ENCODE measurements at places on chromosomes 1 and 21.

GRCh38 chr1:157487504-157487903 lies 64.8 kb downstream of the FCRL5 start:
- no peak for DNase-seq

- no peak for DNase-seq
Observed at GRCh38 chr1:87111659-87112371, 197.4 kb downstream of the HS2ST1 start.

GRCh38 chr1:36941316-36941978 lies 92.9 kb downstream of the GRIK3 start:
- no peak for DNase-seq

DNA sequence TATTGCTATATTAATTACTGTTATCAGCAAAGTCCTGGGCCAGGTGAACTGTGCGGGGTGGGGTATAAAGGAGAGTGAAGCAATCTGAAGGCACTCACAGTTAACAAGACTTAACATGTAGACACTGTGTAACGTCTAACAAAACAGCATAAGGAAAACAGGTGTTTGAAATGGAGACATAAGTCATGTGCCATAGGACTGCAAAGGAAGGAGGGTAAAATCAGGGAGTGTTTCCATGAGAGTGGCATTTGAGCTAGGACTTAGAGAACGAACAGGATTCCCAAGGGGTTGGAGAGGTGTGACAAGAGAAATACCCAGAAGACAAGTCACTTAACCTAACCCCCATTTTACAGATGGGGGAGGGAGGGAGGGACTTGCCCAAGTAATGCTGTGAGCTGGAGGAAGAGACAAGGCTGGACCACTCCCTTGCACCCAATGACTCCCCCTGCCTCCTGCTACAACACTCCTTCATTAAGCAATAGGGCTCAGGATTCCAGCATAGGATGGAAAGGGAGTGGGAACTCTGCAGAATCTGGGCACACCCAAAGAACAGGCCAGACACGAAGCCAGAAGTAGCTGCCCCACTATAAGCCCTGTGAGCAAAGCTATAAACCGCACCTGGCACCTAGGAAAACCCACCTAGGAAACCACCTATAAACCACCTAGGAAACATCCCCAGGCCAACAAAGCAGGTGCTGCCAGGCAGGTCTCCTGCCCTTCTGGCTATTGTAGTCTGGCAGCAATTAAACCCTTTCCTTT lies 6.6 kb downstream of the PEF1 start:
- DNase-seq = no peak

- no peak for DNase-seq
Observed at GRCh38 chr1:235138821-235139220, 10.2 kb upstream of the TOMM20 start.

DNA sequence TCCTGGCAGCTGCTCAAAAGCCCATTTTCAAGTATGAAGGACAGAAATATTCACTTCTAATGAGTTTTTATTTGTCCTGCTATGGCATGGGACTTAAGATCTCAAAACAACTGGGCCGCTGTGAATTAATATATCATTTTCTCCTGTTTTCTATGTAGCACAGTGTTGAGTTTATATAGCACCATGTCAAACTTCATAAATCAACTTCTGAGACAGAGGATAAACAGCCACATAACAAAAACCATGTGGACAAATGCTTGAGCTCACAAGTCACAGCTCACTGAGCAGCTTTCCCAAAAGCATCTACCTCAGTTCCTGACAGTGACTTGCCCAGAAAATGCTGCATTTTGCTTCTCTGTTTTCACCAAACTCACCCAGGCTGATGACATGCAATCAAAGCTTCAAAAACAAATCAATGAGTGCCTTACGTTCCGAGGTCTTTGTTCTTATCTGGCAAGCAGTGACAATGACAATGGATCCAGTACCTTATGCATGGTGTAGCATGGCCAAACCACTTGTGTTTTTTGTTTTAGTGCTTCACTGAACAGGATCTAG lies 722.6 kb downstream of the LRRIQ3 start:
- DNase-seq = no peak

DNA sequence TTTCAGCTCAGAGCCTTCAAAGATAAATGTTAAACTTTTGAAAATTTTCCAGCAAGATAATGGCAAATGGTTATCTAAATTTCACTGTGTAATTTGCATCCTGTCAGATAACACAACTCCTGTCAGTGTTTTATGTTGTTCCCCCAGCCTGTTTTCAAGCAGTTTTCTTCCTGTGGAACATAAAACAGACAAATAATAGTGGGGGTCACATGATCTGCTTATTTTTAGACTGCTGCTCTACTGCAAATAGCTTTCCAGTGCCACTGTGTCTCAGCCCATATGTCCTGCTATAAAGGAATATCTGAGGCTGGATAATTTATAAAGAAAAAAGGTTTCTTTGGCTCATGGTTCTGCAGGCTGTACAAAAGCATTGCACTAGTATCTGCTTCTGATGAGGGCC lies 32.2 kb downstream of the FMO3 start:
- no peak for DNase-seq

DNA sequence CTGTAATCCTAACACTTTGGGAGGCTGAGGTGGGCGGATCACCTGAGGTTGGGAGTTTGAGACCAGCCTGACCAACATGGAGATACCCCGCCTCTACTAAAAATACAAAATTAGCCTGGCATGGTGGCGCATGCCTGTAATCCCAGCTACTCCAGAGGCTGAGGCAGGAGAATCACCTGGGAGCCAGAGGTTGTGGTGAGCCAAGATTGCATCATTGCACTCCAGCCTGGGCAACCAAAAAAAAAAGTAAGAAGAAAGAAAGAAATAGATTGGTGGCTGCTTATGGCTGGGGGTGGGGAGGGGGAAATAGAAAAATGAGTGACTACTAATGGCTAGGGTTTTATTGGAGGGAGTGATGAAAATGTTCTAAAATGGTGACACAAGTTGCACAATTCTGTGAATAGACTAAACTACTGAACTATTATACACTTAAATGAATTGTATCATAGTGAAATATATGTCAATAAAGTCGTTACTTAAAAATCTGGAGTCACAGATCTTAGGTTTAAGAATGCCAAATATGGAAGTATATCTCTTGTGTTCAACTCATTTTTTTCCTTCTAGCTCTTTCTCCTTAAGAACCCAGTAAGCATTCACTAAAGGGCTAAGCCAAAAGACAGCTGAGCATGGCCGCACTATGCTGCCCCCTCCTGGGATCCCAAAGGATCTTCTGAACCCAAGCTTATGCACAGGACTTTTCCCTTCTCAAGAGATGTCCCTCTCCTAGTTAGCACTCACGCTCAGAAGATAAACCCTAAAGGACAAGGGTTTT lies 3.2 kb upstream of the NPL start:
- DNase-seq = no peak

GRCh38 chr1:218436346-218436745 lies 91.2 kb downstream of the TGFB2 start:
- no peak for DNase-seq

DNA sequence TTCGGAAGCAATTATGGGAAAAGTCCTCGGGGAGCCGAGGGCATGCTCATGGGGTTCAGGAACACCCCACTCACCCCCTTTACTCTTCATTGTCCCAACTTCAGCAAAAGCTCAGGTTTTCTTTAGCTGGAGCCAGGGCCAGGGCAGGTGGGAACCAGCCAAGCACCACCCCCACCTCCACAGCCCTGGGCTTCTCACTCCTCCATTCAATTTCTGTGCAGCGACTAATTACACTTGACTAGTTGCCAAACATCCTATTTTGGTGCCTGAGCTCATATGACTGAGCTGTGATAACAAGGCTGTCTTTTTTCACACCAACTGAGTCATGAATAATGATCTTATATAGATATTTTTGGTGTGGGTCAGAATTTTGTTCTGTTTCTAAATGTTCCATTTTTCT lies 257.2 kb upstream of the AJAP1 start:
- no peak for DNase-seq

- no peak for DNase-seq
Observed at GRCh38 chr1:109241841-109242345, 7.4 kb upstream of the CELSR2 start.

DNA sequence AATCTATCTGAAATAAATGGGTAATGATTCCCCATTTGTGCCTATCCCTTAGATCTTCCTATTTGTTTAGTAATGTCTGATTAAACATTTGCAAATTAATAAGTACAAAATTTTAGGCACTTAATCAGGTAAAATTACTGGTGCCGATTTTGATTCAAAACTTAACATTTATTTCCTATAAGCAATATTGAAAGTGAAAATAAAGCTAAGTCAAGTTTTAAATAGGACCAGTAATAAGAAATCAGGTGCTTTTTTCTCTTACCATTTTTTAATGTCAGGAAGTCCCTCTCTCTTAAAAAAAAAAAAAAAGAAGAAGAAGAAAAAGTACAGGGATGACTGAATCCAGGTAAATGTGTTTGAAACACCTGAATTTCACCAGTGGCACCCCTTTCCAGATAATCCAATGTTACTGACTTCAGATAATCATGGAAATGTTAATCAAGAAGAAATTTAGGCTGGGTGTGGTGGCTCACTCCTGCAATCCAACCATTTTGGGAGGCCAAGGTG lies 836 bp upstream of the GBP4 start:
- no peak for DNase-seq

GRCh38 chr1:39926820-39927219 lies 25.1 kb upstream of the MYCL start:
- DNase-seq = no peak

- no peak for DNase-seq
Observed at GRCh38 chr1:178374016-178374415, 122.7 kb downstream of the CLEC20A start.

- peak; percentile 79 for DNase-seq
Observed at GRCh38 chr1:175514387-175514953, 228.9 kb downstream of the TNR start.

GRCh38 chr1:228428412-228428811 lies 11.8 kb upstream of the TRIM17 start:
- DNase-seq = no peak

DNA sequence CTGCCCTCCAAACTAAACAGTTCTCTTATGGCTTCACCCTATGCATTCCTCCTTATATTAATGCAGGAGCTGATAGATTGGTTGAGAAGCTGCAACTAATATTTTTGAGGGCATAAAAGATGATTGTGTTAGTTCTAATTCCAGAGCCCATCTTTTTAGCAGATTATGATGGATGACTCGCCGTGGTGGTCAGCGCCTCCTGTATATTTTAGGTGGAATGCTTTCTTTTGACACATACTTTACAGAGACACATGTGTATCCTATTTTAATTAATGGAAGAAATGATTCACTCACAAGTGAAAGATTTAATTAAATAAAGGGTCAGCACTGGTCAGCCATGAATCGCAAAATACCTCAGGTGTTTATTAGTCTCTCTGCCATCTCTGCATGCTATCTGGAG lies 120.7 kb downstream of the TM2D1 start:
- no peak for DNase-seq

- DNase-seq = no peak
Observed at GRCh38 chr1:82455342-82455741, 654.6 kb downstream of the ADGRL2 start.

DNA sequence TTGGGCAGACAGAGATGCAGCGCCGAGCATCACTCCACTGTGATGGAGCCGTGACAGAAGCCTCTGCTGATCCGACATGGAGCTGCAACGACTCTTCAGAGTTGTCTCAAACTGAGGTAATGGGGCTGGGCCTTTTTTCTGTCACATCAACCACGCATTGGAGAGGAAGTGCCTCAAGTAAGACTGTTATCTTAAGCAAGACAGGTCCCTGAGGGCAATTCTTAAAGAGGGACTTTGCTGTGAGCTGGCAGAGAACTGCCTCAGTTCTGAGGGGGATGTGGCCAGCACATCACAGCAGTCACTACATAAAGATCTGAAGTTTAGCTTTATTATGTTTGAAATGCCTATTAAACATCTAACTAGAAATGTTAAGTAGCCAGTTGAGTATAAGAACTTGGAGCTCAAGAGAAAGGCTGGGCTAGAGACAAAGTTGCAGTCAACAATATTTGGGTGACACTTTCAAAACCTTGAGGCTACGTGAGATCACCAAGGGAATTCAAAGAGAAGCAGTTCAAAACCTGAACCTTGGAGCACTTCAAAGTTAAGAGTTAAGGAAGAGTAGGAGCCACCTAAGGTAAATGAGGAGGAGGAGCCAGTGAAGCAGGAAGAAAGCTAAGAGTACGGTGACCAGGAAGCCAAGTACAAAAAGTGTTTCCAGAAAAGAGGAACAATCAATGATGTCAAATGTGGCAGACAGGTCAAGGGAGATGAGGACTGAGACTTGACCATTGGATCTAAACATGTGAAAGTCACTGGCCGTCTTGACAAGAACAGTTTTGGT lies 54.2 kb upstream of the BCL9 start:
- DNase-seq = no peak

- no peak for DNase-seq
Observed at GRCh38 chr1:202207292-202207691, 13.7 kb downstream of the LGR6 start.

DNA sequence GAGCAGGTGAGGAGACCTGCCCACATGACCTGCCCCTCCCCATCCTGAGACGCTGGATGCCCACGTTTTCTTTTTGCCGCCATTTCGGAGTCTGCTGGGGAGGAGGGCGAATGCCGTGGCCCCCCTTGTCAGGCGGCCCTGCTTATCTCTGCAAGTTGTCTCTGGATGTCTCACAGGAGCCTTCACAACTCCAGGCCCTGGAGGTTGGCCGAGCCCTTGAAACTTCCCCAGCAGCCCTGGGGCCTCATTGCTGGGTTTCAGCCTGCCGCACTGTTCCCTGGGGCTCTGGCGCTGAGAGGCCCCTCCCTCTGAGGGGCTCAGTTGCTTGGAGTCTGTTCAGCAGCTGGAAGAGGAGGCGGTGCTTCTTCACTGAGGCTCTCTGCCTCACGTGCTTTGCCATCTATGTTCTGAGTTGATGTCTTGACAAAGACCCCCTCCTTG lies 29.8 kb upstream of the ZBTB21 start:
- DNase-seq = no peak

DNA sequence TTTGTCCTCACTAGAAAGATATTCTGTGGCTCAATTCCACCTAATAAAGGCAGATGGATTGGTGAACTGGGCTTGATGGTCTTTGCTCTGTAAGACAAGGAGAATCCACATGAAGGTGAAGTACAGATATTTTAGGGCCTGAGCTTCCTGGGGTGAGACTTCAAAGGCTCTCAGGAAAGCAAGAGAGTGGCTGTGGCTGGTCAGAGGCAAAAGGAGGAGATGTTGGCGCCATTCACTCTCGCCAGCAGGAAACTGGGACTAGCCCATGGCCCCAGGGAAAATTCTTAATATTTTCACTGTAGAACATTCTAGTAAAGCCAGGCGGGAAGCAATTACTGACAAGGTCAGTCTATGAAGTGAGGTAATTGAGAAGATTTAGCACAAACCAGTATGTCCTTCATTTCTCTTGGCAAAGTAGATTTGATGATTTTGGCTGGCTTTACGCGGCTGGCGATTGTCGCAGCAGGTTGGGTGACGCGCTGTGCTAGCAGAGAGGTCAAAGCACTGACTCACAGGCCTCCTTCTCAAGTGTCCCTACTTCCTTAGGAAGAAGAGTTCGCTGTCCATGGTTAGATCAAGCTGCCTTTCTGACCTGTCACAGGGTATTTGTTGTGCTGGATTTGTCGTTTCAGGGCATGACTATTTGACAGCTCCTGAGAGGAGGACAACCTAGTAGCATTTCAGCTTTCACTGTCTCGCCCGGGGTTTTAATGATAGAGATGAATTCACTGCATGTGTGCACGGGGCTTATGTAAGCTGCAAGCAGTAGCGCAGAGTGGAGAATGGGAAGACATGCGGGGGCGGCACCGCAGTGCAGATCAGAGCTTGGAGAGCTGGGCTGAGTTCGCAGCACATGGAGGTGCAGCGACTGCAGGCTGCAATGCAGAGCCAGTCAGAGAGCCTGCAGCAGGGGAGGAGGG lies 32.7 kb downstream of the XCL1 start:
- DNase-seq = no peak

- DNase-seq = no peak
Observed at GRCh38 chr1:222347627-222348026, 200.3 kb downstream of the HHIPL2 start.
